ENCODE measurements at places on chromosomes 16 and 17. TPM values are rescaled to one million over a fixed set of nuclear protein-coding genes. Genes with fewer than 3 reads are reported as not detected.

Gene NPB
- total RNA-seq = 1.3 TPM

- no peak for DNase-seq
These were observed 4.8 kb downstream of the CDK5R1 start for GRCh38 chr17:32491371-32492263.

DNA sequence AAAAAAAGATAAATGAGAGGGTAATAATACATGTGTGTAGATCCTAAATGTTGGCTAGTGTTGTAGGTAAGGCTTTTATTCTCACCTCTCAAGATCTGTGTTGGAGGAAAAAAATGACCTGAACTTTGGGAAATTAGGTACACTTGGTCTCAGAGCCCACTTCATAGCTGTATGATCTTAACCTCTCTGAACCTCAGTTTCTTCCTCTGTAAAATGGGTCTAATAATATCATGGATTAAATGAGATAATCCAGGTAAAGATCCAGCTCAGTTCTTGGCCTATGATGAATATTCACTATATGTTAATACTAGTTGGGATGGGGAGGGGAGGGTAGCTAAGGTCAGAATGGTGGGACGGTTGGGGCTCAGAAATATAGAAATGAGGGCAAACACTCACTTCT is 24.3 kb upstream of the GPRC5B start:
- DNase-seq = no peak

DNA sequence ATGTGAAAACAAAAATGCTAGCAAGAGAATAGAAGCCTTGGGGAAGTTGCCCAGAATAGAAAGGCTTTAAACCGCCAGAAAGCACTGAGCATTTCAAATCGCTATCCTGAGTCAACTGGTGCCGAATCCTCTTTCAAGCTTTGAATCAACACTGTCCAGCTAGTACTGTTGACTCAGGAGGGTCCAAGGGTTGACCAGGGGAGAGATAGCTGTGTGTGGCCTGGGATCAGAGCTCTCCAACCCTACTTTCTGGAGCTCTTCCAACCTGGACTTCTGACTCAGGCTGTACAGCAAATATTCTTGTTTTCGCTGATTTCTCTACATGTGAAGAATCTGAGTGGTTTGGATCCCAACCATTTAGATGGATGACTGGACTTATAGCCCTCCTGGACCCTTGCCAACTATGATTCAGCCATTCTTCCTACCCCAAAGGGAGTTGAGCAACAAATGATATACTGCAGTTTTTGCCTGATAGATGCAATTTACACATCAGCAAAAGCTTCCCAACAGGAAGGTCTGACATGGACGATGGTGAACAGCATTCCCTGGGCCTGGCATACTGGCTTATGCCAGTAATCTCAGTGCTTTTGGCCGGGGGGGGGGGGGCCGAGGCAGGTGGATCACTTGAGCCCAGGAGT is 154.0 kb upstream of the SDK2 start:
- DNase-seq = no peak

GRCh38 chr17:19583871-19584270 is 50.2 kb downstream of the SLC47A1 start:
- no peak for DNase-seq

Gene C17orf67
- 2.1 TPM for total RNA-seq
